Activated CD4-positive, alpha-beta T cell treated with anti-CD3 and anti-CD28 coated beads for 48 hours (primary cell): ENCODE measurements at places on chromosomes 12 and 14.

DNA sequence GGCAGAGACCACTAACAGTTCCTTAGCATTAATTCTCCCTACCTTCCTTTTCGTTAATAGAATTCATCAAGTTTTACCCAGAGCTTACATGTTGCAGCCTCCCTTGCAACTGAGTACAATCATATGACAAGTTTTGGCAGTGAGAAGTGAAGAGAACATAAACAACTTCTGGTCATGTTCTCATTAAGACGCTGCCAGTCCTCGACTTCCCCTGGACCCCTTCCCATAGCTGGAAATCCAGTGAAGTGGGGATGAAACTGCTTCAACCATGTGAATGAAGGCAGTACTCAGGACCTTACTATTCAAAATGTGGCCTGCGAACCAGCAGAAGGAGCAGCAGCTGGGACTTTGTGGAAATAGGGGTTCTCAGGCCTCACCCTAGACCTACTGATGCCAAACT, 133.9 kb downstream of the SPTSSA start:
- no peak for DNase-seq

DNA sequence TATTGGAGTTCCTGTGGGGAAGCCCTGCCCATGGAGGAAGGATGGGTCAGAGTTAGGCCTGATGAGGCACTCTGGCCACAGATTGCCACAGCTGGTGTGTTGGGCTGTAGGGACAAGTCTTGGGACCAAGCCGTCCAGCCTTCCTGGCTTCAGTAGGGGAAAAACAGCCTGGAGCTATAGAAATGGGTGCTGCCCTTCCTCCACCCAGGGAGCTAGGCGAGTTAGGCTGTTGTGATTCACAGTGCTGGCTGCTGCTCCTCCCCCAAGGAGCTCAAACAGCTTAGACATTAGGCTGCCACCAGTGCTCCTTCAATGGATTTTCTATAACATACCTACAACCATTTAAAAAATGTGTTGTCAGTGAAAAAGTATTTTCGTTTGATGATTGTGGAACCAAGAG, 274.3 kb downstream of the RPL10L start:
- DNase-seq, result no peak

GRCh38 chr12:119931402-119931801, 54.3 kb upstream of the CIT start:
- DNase-seq, result no peak

DNA sequence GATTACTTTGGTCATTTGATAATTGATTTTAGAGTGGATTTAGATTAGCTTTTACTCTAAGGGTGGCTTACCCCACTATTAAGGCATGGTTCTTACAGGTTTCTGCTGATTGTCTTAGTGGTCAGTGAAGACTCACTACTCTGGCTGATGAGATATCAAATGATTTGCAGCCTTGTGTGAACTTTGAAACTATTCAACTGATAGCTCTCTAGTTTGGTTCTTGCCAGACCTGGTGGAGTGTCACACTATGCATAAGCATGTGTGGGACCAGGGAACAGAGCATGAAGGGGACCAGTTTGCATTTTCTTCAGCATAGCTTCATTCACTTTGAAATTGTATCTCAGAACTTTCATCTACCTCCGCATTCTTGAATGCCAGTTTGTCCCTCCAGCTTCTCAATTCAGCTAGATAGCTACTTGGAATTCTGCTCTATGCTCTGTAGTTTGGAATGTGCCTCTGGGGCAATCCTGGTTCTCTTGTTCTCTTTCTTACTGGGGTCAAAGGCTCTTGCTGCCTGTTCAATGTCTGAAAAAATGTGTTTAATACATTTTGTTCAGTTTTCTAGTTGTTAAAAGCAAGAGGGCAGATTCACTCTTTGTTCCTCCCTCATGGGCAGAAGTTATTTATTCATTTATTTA, 12.7 kb downstream of the SCYL2 start:
- no peak for DNase-seq
